ENCODE measurements at places on chromosomes 1 and 21. TPM values are rescaled to one million over a fixed set of nuclear protein-coding genes. Genes with fewer than 3 reads are reported as not detected.

NHLH2 gene
- 0.05 TPM for total RNA-seq

PPM1J gene
- total RNA-seq, result 1.7 TPM

DNA sequence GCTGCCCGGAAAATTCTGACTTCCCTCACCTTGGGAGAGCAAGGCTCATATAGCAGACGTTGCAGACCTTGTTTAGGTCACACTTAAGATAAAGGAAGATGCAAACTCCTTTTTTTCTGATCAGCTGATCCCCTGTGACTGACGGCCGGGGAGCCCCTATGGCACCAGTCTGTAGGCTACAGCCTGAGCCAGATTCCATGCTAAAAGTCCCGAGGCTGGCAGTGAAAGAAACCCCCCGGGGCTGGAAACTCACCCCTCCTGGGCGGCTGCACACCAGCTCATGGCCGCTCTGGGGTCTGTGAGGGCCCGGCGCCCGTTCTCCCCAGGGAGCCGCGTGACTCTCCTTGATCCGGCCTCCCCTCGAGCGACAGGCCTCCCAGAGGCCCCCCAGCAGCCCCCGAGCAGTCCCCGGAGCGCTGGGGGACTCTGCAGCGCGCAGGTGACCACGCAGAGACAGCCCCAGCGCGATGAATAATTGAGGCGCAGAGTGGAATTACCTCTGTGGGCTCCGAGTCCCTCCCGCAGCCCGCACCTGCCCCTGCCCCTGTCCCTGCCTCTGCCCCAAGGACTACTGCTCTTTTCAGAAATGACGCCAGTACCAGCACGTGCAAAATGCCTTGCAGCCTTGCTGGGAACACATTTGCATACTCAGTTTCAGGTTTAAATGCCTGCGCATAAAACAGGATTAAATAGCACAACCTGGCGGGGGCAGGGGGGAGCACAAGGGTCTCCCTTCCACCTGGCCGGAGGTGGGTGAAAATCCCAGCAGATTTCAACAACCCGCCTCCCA, 62.6 kb upstream of the CLDN14 start:
- H3K4me1 ChIP-seq, result no peaks in the 10 kb centered on the region
- H3K27ac ChIP-seq, result no peak overlapping the region
- peaks cover 5% of the 10 kb centered on the region for H3K27me3 ChIP-seq
- no peaks in the 10 kb centered on the region for H3K36me3 ChIP-seq

SPRR3 gene
- 0.28 TPM for total RNA-seq

All from thymus (tissue), 14 donors.